ENCODE measurements at places on chromosomes 3 and 15. TPM values are rescaled to one million over a fixed set of nuclear protein-coding genes. Genes with fewer than 3 reads are reported as not detected.

CSPG5 gene
- 0.65 TPM for total RNA-seq

RTP3 gene
- total RNA-seq, result not detected

HTR3C gene
- not detected for total RNA-seq

SEMA3F gene
- 143 TPM for total RNA-seq

FES gene
- 58.1 TPM for total RNA-seq

PLD1 gene
- total RNA-seq, result 108 TPM

ARL14 gene
- not detected for total RNA-seq

LAMB2 gene
- total RNA-seq, result 374 TPM

APBA2 gene
- 11.1 TPM for total RNA-seq

C3orf85 gene
- total RNA-seq, result not detected

CSPG4 gene
- total RNA-seq, result not detected

DUOXA2 gene
- not detected for total RNA-seq

BDH1 gene
- total RNA-seq, result 12.2 TPM

P3H2 gene
- total RNA-seq, result 6.6 TPM

NANOGP8 gene
- total RNA-seq, result not detected

LRRN1 gene
- not detected for total RNA-seq

SLC9C1 gene
- total RNA-seq, result 0.09 TPM

Measured in endothelial cell of umbilical vein (primary cell).